NCI-H2227 treated with DMSO at 0.1 percent for 48 hours (cell line): ENCODE measurements at places on chromosomes 4 and X.

DNA sequence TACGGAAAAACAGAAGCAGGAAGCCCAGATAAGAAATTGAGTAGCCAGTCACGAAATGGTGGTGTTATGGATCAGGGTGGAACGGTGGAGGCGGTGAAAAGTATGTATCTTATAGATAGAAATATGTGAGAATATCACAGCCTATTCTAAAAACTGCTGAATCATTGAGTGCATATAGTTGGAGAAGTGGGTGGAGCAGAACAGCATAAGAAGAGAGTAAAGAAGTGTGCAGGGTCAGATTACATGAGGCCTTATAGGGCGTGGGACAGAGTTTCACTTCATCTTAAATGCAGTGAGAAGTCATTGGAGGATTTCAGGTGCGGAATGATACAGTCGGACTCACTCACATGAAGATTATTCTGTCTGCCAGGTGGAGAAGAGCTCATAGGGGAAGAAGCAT, 293.1 kb downstream of the TRIML1 start:
- DNase-seq = no peak

- DNase-seq = no peak
Measured at GRCh38 chr4:5865896-5866599, 26.8 kb downstream of the CRMP1 start.

DNA sequence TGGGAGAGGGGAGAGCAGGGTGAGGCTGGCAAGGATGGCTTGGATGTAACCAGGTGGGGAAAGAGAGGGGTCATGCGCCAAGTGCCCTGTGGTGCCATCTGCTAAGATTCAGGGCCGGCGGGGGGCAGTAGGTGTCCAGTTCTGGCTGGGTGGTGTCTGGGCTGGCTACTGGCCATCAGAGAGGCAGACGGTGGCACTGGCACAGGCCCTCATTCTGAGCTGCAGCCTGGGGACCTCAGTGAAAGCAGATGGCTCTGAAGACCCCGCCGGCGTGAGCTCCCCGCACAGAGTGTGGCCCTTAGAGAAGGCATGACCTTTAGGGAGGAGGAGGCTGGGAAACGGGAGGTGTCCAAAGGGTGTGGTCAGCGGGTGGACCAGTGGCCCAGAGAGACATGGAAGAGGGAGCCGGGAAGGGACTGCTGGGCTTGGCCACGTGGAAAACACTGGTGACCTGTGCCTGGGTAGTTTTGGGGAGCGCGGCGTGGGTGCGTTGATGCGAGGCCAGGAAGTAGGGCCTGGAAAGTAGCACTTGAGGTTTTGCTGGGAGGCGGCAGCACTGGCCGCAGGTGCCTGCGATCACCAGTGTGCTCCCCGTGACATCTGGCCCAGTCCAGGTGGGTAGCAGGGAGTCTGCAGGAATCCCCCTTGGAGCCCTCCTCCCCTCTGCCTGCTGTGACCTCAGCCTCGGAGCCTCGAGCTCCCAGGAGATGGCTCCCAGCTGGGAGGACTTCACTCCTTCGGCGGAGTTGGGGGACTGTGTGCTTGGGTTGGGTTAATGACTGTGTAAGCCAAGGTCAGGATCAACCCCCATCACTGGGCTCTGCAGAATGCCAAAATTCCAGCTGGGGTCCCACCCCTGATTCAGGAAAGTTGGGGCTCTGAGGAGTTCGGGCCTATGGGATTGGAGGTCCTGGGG, 9.3 kb upstream of the SH3TC1 start:
- no peak for DNase-seq

DNA sequence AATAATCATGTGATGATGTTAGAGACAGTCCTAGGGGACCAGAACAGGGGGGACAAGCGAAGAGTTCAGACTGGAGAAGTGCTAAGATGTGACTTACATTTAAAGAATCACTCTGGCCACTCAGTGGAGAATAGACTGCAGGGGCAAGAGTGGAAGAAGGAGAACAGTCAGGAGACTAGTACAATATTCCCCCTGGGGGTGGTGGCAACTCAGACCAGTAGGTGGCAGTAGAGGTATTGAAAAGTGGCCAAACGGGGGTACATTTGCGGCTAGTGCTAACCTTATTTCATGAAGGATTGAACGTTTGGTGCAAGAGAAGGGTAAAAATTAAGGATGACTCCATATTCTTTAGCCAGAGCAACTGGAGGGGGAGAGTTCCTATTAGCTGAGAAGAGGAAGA, 2.7 kb upstream of the BMX start:
- peak; percentile 82 for DNase-seq

- DNase-seq = no peak
Measured at GRCh38 chr4:8726344-8726851, 133.8 kb downstream of the CPZ start.
